ENCODE measurements at places on chromosomes 1 and 21. TPM values are rescaled to one million over a fixed set of nuclear protein-coding genes. Genes with fewer than 3 reads are reported as not detected.

Gene HLCS
- total RNA-seq = 16.0 TPM

Gene FHAD1
- not detected for total RNA-seq

Gene ITLN1
- total RNA-seq = not detected

Gene GJA5
- total RNA-seq = 2.0 TPM

Gene AADACL4
- not detected for total RNA-seq

Gene YOD1
- total RNA-seq = 8.2 TPM

Gene FAM72D
- total RNA-seq = 0.65 TPM

Gene HAO2
- total RNA-seq = not detected

Gene KRTAP10-2
- total RNA-seq = not detected

Gene EDARADD
- not detected for total RNA-seq

Gene PEAR1
- 46.9 TPM for total RNA-seq

Gene MX2
- 0.98 TPM for total RNA-seq

Gene KCNE2
- total RNA-seq = not detected

Gene LRRC40
- total RNA-seq = 30.1 TPM

All from vein endothelial cell (primary cell).